ENCODE measurements at places on chromosomes 6 and 20.

GRCh38 chr6:14316651-14317386 lies 199.2 kb downstream of the CD83 start:
- DNase-seq = no peak

DNA sequence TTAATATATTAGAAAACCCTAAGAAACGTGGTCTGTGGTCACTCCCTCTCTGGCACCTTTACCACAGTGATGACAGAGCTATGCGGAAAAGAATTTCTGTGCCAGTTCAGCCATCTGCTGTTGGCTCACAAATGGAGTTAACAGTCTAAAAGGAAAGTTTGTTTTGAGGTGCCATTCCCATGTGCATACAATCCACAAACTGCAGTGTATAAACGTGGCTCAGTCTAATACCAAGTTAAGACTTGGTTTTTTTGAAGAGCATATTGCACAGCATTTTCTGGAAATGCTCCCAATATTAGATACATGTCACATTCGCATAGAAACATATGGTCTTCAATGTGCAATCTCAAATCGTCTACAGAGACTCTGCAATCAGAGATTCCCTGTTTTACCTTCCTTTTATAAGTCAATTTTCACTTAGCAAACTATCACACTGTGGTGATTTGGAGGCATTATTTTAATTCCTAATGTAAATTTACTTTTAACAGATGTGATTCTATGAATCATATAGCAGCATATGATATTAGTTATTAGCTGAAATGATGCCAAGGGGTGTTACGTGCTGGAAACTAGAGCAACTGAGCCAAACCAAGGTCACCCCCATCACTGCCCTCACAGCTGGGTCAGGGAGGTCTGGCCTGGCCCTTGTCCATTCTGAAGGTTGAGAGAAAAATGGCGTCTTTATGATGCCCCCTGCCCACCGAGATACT lies 383.5 kb downstream of the PRKN start:
- peak; percentile 68 for DNase-seq

DNA sequence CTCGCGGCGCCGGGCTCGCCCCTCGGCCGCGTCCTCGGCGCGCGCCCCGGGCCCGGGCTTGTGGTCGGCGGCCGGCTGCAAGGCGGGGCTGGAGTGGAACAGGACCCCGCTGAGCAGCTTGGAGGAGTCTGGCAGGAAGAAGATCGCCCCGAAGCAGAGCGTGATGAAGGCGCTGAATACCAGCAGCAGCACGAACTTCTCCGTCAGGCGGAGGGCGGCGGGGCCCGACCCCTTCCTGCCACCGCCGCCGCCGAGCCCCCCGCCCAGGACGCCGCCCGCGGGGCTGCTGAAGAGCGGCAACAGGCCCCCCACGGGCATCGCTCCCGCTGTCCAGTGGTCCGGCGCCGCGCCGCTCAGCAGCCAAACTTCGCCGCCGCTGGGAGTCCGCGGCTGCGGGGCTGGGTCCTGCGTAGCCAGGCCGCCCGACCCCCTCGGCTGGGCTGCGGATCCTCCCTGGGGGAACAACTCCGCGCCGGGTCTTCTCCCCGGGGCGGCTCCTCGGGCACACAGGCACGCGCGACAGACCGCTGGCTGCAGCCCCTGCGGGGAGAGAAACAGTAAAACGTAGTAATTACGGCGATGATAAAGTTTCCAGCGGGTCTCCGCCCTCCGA lies 707 bp downstream of the MAN1A1 start:
- DNase-seq = peak; percentile 24

DNA sequence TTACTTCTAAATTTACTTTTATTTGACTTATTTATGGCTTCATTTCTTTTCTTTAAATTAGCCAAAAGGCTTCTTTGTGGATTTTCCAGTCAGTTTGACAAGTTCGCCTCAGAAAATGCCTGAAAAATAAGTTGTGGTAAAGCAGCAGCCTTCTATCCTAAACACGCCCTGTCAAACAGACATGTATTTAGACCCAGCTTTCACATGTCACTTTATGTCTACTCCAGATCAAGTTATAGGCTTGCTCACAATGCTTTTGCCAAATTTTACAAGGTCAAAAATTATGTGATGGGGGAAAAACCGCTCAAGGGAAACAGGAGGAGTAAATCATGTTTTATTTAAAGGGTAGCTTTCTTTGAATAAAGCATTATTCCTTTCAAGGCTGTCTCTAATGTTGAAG lies 615.0 kb downstream of the HDGFL1 start:
- no peak for DNase-seq

DNA sequence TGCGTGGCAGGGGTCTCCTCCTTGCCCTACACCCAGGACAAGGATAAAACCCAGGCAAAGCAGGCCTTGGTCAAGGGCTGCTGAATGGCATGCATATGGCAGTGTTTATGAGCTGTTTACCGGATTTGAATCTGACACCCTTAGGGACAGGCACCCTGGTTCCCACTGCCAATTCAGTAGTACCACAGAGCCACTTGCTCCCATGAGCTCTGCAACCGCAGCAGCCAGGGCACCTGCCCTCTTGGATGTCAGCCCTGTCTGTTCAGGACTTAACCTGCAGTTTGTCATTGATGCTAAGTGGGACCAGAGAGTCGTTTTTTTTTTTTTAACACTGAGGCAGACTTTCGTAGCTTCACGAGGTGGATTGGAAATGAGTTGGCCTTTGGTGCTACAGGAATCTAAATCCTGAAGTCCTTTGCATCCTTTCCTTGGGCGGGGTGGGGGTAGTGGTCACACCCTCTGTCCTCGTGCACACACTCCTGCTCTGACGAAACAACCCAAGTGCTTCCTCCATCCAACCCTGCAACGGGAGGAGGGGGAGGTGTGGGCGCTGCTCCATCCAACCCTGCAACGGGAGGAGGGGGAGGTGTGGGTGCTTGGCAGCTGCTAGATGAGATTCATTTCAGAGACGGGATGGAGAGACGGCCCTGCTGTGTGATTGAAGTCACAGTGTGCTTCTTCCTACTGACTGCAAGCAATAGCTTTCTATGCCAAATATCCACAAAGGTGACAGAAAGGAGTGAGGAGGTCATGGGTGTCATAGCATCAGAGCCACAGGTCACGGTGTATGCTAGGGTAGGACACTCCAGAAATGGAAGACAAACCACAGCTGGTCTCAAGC lies 166.5 kb downstream of the SMOC2 start:
- DNase-seq = no peak

GRCh38 chr6:120873125-120873865 lies 461.0 kb downstream of the TBC1D32 start:
- DNase-seq = no peak

- no peak for DNase-seq
Measured at GRCh38 chr6:137904822-137905617, 38.0 kb downstream of the TNFAIP3 start.

DNA sequence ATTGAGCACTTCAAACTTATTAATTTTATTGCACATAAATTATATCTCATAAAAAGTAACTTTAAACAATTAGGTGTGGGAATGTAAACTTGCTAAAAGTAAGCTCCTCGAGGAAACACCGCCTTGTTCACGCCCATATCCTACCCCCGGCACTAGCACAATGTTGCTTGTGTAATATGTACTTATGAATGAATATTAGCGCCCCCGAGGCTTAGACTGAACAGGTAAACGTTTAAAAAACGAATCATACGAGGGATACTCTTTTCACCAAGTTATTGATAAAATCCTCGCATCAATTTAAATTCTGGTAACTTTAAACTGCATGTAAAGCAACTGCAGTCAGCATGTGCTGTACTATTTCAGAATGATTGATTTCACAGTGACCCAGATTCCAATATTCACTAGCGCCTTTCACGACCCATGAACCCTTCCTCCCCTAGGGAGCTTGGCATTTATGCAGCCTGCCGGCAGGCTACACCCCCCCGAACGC lies 637 bp downstream of the TFB1M start:
- no peak for DNase-seq

DNA sequence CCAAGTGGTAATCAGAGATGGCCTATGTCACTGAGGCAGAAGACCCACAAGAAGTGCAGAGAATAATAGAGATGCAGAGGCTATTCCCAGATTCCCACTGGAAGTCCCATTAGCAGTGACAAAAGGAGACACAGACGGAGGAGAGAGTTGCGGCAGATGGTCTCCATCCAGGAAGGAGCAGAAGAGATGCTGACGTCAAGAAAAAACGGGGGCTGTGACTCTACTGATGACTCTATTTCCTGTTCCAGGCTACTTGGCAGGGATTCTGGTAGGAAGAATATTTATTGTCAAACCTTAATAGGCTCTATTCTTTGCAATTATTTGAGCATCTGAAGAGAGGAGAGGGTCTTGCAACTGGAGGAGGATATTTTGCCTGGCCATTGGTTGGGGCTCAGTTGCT lies 246.0 kb upstream of the ECI2 start:
- peak; percentile 61 for DNase-seq
